ENCODE measurements at places on chromosomes 1 and 21.

DNA sequence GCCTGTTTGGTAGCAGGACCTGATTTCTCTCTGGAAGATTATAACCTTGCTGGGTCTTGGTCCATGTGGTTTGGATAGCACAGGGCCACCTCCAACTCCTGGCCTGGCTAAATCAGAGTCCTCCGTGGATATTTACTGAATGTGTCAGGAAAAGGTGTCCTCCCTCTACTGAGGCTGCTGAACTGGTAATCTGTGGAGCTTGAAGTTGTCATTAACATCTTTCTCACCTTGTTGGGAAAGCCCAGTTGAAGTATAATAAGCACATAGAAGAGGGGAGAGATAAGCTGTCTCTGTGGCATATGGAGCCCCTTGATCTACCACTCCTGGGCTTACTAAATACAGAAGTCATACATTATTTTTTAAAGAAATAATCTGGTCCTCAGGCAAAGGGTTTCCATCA, 294.3 kb upstream of the B3GALT2 start:
- no peak for DNase-seq

- DNase-seq, result no peak
These were observed 18.1 kb upstream of the ENAH start for GRCh38 chr1:225670806-225671733.

- DNase-seq, result no peak
These were observed 61.3 kb upstream of the CACYBP start for GRCh38 chr1:174938281-174939007.

GRCh38 chr1:199808110-199808870, 219.2 kb upstream of the NR5A2 start:
- no peak for DNase-seq

DNA sequence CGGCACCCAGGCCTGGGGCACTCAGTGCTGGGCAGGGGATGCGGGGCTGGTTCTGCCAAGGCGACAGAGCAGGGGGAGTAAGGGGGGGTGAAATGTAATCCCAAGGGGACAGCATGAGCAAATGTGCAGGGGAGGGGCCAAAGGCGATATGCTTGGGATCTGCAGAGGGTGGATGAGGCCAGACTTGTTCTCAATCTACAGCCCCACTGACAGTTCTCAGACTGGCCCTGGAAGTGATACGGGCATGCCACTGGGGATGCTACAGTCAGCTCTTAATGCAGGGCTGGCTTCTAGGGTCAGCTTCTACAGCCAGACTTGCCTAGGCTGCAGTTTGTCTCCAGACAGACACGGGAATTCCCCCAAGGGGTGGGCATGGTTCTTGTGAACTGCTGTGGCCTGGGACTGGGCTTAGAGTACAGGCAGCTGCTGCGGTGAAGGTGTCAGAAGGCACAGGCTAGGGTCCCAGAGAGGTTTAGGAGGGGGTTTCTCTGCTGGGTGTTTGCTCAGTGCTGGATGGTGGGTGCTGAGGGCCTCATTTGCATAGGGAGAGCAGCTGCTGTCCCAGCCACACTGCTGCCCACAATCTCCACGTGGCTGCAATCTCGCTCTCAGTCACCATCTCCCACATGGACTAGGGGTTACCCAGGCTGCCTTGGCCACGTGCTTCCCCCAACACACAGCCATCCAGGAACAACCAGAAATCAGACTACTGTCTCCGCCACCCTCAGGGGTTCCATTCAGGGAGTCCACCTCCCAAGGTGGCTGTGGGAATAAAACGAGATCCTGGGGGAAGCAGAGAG, 190.1 kb downstream of the HIVEP3 start:
- peak; percentile 72 for DNase-seq

DNA sequence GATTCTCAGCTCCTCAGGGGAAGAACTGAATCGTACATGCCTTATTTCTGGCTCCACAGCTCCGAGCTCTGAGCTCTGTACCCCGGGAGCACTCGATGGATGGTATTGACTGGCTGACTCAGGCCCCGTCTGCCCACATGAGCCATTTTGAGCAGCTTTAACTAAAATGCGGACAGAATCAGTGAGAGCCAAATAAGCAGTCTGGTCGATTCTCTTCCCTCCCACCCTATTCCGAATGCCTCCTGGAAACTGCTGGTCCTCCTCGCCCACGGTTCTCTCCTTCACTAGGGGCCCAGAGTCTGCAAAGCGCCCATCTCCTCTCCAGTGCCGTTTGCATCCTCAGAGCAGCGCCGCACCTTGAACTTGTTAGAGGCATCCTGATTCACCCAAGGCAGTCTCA, 125.9 kb upstream of the IRF2BP2 start:
- DNase-seq, result no peak

DNA sequence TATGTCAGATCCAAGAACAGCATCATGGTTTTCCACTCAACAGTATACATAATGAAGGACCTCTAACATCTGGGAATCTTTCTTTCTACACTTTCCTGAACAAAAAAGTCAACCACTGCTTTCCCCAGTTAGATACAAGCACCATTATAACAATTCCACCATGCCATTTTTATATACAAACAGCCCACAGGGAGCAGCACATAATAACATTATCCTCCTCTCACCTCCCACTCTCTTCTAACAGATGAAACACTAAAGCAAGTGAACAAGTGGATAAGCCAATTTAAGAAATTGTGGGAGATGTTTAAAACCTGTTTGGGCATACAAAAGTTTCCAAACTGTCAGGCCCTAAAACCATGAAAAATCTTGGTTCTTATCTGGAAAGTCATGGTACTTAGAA, 29.4 kb upstream of the PRRC2C start:
- DNase-seq, result no peak

DNA sequence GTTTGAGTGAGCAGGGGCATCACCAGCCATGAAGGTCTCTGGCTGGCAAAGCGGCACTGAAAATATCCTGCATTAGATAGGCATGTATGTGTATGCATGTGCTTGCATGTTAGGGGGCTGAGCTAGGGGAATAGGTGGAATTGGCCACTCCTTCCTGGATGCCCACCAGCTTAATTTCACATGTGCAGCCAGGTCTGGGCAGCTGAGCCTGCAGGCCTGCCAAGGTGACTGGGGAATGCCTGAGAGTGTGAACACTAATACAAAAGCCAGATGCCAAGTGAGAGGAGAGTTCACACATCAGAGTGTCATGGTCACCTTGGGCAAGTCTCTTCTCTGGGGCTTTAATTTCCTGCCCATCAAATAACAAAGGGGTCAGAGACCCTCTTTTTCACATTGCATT, 155.9 kb downstream of the HIVEP3 start:
- no peak for DNase-seq

DNA sequence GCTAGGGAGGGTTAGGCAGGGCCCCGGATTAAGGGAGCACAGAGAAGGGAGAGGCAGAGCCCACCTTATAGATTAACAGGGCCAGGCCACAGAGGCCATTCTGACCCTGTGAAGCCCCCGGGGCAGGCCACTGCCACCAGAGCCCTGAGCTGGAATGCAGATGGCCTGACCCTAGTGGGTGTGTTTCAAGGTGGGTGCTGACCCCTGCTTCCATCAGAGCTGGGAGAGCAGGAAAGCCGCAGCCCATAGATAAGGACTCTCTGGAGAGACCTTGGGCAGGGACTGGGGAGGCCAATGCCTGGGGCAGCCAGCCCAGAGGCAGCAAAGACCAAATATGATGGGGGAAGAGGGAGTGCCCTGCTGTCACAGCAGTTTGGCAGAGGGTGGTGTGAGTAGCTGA, 35.9 kb downstream of the NCMAP start:
- no peak for DNase-seq

DNA sequence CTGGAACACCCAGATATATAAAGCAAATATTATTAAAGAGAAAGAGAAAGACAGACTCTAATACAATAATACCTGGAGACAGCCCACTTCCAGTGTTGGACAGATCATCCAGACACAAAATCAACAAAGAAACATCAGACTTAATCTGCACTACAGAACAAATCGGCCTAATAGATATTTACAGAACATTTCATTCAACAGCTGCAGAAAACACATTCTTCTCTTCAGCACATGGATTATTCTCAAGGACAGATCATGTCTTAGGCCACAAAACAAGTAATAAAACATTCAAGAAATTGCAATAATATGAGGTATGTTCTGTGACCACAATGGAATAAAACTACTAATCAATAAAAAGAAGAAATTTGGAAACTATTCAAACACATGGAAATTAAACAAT, 398.3 kb upstream of the DUSP10 start:
- DNase-seq, result no peak

DNA sequence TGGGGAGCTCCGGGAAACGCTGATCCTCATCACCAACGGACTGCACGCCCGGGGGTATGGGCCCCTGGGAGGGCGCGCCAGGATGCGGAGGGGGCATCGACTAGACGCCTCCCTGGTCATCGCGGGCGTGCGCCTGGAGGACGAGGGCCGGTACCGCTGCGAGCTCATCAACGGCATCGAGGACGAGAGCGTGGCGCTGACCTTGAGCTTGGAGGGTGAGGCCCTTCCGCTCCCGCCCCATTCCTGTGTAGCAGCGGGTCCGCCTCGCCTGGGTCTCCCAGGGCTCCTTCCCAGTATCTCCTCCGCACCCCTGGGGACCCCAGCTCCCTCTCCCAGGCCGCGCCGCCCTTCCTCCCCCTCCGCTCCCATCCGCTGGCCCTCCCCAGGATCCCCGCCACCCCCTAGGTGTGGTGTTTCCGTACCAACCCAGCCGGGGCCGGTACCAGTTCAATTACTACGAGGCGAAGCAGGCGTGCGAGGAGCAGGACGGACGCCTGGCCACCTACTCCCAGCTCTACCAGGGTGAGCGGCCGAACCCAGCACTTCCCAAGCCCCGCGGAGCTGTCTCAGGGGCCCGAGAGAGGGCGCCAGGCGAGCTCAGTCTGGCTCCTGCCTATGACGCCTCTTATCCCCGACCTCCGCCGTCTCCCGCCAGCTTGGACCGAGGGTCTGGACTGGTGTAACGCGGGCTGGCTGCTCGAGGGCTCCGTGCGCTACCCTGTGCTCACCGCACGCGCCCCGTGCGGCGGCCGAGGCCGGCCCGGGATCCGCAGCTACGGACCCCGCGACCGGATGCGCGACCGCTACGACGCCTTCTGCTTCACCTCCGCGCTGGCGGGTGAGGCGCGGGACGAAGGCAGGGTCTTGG, 5.0 kb downstream of the HAPLN2 start:
- peak; percentile 34 for DNase-seq

GRCh38 chr1:33360367-33360766, 39.5 kb upstream of the A3GALT2 start:
- no peak for DNase-seq

DNA sequence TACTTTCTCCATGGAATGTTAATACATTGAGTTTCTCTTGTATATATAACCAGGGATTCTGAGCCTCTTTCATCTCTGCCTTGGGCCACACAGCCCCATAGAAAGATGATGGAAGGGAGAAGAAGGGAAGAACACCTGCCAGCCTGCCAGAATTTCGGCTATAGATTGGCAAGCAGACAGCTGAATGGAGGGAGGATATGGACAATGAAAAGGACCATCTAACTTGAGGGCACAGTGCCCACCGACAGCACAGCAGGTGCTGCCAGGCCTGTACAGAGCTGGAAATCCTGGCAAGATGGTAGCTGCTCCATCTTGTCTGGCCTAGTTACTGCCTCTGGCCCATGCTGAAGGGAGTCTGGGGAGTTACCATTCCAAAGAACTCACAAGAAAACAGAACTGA, 244.3 kb downstream of the FGGY start:
- no peak for DNase-seq

GRCh38 chr1:95582746-95583145, 348.7 kb downstream of the RWDD3 start:
- no peak for DNase-seq

- no peak for DNase-seq
These were observed 72.5 kb downstream of the SYDE2 start for GRCh38 chr1:85128316-85128715.

GRCh38 chr1:179817789-179818188, 59.8 kb downstream of the TOR1AIP2 start:
- no peak for DNase-seq

- no peak for DNase-seq
These were observed 76.5 kb upstream of the ADAMTS5 start for GRCh38 chr21:27043377-27043776.

DNA sequence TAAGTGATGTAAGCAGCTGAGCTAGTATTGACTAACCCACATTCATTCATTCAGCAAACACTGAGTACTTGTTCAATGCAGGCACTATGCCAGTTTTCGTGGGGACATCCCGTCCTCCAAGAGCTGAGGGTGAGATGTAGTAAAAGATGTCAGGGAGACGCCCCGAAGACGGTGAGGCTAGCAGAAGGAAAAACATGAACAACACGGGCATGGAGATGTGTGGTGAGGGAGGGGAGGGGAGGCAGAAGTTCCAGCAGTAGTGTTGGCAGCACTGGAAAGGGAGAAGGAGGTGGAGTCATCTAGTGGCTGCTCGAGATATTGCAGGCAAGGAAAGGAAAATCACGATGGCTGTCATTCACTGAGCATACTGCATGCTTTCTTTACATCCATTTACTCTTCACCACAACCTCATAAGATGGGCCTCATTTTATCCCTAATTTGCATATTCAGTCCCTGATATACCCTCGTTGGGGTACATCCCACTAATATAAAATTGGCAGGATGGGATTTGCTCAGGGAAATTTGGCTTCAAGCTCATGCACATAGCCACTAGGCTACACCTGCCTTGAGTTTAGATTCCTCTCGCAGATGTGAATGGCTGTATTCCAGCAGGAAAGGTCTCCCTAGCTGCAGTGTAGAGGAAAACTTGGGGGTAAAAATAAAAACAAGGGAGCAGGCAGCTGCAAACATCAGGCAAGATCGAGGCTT, 14.5 kb downstream of the PDZK1IP1 start:
- peak; percentile 49 for DNase-seq

GRCh38 chr1:31020007-31020790, 45.3 kb downstream of the PUM1 start:
- DNase-seq, result no peak

- DNase-seq, result no peak
These were observed 168.4 kb downstream of the RERE start for GRCh38 chr1:8649027-8649426.

DNA sequence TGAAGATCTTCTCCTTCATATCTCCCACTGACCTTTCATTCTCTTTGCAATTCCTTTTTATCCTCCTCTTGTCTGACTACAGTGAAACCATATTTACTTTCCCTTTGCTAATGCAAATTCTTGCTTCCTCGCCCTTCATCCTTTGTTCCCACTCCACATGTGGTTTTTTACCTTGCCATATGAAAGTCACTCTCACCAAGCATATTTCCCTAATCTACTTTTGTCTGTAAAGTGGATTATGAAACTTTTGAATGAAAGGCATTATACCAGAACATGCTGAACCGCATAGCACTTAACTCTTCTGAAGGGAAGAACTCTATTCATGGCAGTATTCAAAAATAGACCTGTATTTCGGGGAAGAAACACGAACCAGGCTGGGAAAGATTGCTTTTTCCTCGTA, 8.0 kb upstream of the TMPRSS15 start:
- no peak for DNase-seq

- DNase-seq, result no peak
These were observed 1.8 kb upstream of the ACBD6 start for GRCh38 chr1:180504186-180504585.

- no peak for DNase-seq
These were observed 502.8 kb downstream of the SMYD3 start for GRCh38 chr1:246004301-246004700.

DNA sequence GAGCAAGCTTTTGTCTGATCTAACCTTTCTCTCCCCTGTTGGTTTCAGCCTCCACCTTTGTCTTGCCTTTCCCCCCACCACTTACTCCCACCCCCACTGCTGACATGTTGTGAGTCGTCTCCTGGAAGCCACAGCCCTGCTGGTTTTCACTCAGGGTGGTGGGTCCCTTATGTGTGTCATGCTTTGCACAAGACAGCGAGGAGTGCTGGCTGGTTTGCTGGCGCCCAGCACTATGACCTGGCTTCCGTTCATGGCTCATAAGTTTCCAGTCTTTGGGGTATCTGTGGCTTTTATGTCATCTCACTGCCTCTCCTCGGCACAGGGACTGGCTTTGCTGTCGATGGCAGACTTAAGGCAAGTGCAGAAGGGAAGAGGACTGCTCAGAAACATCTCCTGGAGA, 177.7 kb downstream of the KIF26B start:
- no peak for DNase-seq
